ENCODE measurements at places on chromosomes 6 and 20.

DNA sequence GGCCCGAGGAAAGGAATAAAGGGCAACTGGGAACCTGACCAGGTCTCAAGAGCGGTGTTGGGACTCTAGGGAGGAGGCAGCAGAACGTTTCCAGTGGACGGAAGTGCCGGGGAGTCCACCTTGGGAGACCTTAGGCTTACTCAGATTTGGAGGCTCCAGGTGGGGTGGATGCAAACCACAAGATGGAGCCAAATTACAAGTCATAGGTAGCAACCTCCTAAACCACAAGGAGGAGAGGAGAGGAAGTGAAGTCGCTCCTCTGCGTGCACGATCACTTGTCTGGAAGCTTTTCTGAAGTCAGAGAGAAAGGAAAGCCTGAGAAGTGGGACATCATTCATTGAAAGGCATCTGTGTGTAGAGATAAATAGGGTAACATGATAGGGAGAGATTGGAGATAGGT, 9.3 kb downstream of the HLA-DOA start:
- DNase-seq: no peak

- peak; percentile 12 for DNase-seq
These were observed at the start of gene PROCR for GRCh38 chr20:35171753-35172433. Gene PROCR, plus strand, starts transcription at chr20:35172072. Its CDS starts 83 bp downstream, at chr20:35172155.

GRCh38 chr6:167570460-167571400, 245.8 kb downstream of the TTLL2 start:
- DNase-seq: no peak

DNA sequence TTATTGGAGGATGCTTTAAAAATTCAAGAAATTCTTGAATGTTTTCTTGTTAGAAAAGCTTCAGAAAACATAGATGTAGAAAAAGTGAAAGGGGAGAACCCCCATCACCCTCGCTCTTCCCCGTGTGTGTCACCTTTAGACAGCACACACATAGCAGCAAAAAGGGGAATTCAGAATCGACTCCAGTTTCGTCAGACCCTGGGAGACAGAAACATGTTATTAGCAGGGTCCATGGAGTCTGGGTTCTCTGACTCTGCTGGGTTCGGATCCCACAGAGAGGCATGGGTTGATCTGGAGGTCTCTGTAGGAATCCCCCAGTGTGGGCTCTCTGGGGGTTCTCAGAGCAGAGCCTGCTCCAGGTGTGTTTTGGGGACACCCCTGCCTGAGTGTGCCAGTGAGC, 43.7 kb downstream of the ARHGAP40 start:
- no peak for DNase-seq

GRCh38 chr6:14660806-14661579, 543.4 kb downstream of the CD83 start:
- DNase-seq: no peak

- no peak for DNase-seq
These were observed 71.4 kb upstream of the TCF21 start for GRCh38 chr6:133817460-133818047.

- DNase-seq: no peak
These were observed 713.7 kb upstream of the EPHA7 start for GRCh38 chr6:94133106-94133505.

GRCh38 chr6:54467384-54467783, 159.1 kb downstream of the TINAG start:
- no peak for DNase-seq

- no peak for DNase-seq
These were observed 150.7 kb downstream of the PDSS2 start for GRCh38 chr6:107308677-107309076.

DNA sequence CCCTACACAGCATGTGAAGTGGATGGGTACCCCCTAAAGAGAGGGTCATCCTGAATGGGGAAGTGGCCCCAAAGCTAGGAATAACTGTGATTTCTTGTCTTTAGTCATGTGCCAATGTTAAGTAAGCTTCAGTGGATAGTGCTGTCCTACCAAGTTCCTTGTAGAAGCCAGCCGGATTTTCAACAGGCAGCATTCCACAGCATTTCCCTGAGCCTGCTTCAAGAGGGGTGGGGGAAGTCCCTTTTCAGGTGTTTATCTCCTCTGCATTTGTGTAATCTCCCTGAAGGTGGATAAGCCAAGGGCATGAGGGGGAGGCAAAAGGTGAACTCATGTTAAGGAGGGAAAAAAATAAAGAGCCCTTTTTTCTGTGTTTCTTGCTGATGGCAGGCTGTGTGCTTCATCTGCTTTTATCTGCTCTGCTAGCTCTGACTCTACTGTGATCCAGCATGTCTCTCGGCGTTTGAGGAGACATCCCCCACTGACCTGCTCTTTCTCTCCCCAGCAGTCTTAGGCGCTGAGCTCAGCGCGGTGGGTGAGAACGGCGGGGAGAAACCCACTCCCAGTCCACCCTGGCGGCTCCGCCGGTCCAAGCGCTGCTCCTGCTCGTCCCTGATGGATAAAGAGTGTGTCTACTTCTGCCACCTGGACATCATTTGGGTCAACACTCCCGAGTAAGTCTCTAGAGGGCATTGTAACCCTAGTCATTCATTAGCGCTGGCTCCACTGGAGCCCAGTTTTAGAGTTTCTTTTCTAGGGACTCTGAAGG, 1.9 kb downstream of the EDN1 start:
- DNase-seq: no peak

- no peak for DNase-seq
These were observed 2.6 kb downstream of the CST4 start for GRCh38 chr20:23686046-23686750.

GRCh38 chr20:1440024-1440423, 26.6 kb downstream of the NSFL1C start:
- DNase-seq: no peak

GRCh38 chr6:16839631-16840179, 78.4 kb upstream of the ATXN1 start:
- no peak for DNase-seq

- DNase-seq: no peak
These were observed 46.4 kb upstream of the ADTRP start for GRCh38 chr6:11824986-11825385.

DNA sequence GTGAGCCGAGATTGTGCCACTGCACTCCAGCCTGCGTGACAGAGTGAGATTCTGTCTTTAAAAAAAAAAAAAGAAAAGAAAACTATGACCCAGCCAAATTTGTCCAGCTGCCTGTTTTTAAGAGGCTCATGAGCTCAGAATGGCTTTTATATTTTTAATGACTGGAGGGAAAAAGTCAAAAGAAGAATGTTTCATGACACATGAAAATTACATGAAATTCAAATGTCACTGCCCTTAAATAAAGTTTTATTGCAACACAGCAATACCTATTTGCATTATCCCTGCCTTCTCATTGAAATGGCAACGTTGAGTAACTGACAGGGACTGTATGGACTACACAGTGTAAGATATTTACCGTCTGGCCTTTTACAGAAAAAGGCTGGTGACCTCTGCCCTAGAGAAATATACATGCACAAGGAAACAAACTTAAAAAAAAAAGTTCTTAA, 11.4 kb downstream of the SENP6 start:
- no peak for DNase-seq

DNA sequence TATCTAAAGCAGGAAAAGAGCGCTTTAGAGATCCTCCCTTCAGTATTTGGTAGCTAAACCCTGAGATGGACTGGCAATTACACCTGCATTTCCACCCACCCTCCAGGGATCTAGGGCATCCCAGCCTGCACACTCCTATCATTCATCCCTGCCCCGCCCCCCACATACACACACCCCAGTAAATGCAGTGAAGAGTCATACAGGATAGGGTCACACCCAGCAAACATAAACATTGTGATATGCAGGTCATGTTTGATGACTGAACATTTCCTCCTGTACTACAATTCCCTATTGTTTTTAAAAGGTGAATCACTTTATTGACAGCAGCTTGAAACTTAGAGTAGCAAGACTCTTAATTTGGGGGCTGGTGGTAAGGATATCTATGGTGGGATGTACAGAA, 112.9 kb downstream of the FOXO3 start:
- DNase-seq: no peak

- no peak for DNase-seq
These were observed 116.1 kb upstream of the CCN2 start for GRCh38 chr6:132067286-132067685.

DNA sequence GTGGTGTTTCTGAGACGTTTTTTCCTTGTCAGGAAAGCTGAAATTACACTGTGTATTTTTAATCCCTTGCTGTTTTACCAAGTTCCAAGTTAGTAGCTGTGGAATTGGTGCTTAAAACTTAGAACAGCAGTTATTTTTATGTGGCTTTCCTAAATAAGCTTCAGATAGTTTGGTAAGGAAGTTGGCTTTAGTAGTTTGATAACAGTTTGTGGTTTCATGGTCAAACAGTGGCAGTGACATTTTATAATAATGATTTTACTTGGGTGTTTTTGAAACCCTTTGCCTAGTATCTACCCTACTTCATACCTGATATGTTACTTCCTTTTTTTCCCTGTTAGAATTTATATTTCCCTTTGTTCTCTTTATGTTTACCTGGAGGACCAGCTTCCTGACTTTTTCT, 164.9 kb downstream of the JARID2 start:
- DNase-seq: no peak

DNA sequence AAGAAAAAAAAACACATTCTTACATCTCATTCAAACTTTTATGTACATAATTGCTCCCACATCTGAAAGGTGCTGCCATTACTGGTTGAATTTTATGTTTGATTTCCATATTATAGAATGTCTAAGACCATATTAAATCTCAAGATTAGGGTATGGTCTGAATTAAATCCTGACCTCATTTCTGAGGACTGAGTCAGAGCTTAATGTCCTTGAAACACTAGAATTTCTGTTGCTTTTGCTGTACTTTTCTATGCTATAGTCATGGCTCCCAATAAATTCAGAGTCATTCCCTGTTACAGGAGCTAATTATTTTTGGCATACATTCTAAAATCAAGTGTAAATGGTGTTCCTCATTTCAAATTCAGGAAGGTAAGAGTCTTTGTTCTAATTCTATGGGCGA, 285.3 kb upstream of the MANEA start:
- no peak for DNase-seq

- DNase-seq: no peak
These were observed 36.8 kb downstream of the YTHDF1 start for GRCh38 chr20:63178889-63179686.

DNA sequence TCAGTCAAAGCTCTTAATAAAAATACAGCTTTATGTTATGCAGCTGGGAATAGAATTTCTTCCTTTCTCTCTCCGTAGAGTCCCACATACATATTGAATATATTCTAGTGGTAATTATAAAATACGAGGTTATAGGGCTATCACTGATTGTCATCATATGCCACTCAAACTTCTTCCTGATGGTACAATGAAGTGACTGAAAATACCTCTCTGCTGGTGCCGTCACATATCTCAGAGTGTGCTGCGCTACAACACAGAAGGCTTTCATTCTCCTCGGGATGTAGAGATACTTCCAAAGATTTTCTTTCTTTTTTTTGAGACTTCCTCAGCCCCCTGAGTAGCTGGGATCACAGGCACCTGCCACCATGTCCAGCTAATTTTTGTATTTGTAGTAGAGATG, 249.9 kb downstream of the BTBD9 start:
- DNase-seq: no peak

- no peak for DNase-seq
These were observed 79.7 kb downstream of the SYNE1 start for GRCh38 chr6:152557502-152557901.

DNA sequence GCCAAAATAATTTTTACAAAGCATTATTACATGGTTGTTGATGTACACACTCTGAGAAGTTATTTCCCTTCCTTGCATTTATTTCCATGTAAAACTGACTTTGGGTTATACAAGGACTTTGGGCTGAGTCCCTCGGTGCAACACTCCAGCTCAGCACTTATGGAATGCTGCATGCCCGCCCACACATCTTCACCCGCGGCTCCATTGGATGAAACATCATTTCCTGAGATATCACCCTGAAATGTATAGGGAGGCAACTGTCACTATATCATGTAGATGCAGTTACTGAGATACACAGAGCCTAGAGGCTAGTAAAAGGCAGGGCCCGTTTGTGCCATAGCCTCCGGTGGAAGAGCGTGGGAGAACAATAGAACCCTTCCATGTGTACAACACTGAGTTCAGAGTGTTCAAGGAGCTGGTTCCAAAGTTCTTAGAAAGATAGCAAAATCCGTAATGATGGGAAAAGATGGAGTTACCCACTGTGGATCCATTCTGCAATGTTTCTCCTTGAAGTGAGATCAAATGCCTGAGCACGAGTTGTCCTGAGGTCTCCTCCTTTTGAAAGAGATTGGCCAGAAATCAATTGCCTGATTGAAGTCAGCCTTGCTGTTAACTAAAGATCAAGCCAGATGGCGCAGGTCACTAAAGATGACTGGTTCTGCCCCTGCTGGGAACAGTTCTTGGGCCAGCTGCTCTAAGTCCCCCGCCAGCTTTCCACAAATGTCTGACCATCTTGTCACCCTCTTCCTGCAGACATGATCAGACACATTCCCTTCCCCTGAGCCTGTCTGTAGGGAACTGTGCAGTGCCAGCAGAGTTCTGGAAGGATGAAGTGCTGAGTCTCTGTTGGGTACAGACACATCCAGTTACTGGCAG, 100.9 kb upstream of the IYD start:
- no peak for DNase-seq

All from NCI-H187 treated with DMSO at 0.1 percent for 48 hours (cell line).